ENCODE measurements at places on chromosomes 3 and 15.

- no peak for DNase-seq
Measured at GRCh38 chr15:40328176-40328575, 4.7 kb downstream of the INAFM2 start.

DNA sequence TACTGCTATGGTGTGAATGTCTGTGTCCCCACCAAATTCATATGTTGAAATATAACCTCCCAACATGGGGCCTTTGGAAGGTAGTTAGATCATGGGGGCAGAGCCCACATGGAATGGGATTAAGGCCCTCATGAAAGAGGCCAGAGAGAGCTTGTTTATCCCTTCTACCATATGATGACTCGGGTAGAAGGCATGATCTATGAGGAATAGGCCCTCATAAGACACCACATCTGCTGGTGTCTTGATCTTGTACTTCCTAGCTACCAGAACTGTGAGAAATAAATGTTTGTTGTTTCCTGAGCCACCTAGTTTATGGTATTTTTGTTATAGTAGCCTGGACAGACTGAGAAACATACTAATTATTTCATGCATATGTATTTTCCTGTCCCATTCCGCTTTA lies 51.9 kb downstream of the WWTR1 start:
- DNase-seq: no peak

GRCh38 chr15:74243431-74243830 lies 7.3 kb downstream of the CCDC33 start:
- DNase-seq: no peak

DNA sequence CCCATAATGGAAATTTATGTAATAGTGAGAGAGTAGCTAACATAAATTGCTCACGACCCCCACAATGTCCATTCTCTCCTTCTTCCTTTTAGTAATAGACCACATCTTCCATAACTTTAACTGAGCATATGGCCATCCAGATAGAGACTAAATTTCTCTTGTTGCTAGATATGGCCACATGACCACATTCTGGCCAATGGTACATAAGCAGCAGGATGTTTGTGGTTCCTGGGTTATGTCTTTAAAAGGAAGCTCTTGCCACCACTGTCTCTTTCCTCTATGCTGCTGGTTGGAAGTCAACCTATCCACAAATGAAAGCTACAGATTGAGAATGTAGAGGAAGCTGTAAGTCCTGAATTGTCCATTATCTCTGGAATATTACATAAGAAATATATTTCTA lies 59.7 kb upstream of the NPHP3 start:
- DNase-seq: no peak

DNA sequence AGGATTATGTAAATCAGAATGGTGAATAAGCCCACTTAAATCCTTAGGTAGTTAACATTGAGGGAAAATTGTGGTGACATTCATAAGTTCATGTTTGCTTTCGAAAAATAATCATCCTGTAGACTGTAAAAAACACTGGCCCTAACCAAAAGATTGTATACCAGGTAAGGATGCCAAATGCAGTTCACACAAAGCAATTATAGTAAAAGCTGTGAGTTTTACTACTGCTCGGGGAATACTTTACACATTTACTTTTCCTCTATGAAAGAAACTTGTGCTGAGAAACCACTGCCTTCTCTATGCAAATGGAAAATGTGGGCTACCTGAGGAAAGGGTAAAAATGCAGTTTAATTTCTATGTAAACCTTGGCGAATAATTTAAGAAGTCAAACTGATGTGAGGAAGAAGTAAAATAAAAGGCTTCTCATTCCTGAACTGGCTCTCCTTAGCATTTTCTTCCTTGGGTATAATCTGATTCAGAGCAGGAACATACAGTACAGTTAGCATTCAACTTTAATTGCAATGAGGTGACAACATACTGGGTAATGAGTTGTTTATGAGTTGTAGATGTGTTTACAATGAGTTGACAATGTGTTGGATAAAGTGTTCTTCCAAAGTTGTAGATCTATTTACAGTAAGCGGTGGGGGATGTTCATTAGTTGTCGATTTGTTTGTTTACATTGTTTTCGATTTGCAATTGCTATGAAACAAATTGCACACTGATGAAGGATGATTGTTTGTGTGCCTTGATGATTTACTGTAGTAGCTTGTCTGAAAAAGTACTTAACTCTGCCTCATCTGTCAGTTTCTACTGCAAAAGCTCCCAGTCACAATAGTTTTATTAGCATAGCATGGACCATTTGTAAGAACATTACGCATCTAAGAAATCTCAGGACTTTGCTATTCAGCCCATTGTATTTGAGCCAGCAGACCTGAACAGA lies 453.0 kb upstream of the DPH6 start:
- no peak for DNase-seq

- no peak for DNase-seq
Measured at GRCh38 chr15:48636511-48636910, 9.0 kb downstream of the FBN1 start.

DNA sequence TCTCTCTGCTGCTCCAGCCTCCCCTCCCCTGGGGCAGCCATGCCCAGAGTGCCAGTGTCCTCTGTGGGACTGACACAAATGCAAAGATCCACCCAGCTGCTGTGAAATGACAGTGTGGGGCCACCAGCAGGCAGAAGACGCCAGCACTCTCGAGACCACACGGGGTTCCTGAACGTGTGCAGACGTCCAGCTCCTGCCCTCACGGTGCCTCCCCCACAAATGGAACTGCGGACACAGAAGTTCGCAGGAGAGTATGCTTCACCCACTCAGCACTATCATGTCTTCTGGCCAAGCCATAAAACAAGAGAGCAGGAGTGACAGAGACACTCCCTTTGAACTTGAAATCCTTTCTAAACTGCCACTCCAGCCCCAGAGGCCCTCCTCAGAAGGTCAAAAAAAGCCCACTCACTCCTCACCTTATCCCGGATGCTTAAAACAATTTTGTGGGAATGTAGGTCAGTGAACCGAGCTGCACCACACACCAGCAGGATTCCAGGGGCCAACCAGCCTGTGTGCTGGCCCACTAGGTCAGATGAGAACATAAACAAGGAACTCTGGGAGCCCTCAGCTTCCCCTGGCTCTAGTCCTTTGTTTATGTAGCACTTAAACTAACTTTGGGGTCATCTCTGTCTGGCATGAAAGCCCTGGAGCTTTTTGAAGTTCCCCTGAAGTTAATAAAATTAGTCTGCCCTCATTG lies 112.6 kb downstream of the DNAJB8 start:
- DNase-seq: no peak

GRCh38 chr3:71510510-71510909 lies 73.0 kb downstream of the FOXP1 start:
- no peak for DNase-seq

GRCh38 chr3:4008205-4008604 lies 209.0 kb downstream of the LRRN1 start:
- DNase-seq: no peak

DNA sequence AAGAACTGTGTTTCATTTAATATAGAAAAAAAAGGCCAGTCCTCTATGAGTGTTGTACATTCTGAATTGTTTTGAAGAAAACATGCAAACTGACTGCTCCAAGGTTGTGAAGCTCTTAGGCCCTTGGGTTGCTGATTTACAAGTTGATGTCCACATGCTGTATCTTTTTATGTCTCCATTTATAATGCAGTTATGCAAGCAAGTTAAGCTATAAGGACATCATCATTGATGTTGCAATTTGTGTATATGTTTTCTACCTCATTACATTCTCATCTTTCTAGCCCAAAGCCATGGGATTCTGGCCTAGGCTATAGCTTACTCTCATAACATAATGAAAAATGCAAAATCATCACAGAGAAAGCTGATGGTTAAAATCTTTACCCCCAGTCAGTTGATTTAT lies 245.7 kb upstream of the AGTR1 start:
- DNase-seq: no peak

DNA sequence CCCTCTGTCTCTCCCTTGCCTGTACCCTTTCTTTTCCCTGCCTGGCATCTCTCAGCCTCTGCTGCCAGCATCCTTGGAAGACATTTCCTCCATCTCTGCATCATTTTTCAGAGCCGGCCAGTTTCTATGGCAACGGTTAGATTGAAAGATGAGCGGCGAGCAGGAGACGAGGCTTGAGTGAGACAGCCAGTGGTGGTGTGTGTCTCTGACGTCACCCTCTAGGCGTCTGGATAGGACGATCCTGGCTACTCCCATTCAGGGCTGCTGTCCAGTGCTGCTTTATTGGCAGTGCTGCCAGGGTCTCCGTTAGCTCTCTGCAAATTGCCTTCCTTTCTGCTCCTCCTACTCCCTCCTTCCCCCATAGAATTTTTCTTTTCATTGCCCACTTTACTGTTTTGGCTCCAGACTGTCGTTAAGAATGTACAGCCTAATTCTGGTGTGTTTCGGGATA lies 57.9 kb downstream of the TRAK1 start:
- DNase-seq: no peak

DNA sequence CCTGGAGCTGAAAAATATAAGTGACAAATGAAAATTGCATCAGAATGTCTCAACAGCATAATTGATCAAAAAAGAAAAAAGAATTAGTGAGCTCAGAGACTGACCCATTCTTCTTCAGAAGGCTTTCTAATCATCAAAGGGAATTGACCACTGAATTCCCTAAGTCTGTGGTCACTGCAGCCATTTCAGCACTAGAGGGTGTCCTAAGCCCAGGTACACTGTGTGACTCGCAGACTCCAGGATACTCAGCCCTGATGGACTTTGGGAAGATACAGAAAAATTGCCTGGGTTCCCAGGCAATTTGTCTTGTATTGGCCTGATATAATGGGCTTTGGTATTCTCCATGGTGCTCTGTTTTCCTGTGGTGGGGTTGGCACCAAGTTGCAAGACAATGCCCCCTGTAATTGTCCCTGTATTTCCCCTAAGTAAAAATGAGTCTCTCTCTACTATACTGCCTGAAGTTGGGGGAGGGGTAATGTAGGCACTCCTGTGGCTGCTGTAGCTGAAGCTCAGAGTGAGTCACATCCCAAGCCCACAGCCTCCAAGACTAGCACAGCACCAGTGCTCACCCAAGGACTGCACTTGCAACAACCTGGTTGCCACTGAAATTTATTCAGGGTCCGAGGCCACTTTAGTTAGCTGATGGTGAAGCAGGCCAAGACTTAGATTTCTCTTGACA lies 256.0 kb upstream of the STAC start:
- DNase-seq: no peak

DNA sequence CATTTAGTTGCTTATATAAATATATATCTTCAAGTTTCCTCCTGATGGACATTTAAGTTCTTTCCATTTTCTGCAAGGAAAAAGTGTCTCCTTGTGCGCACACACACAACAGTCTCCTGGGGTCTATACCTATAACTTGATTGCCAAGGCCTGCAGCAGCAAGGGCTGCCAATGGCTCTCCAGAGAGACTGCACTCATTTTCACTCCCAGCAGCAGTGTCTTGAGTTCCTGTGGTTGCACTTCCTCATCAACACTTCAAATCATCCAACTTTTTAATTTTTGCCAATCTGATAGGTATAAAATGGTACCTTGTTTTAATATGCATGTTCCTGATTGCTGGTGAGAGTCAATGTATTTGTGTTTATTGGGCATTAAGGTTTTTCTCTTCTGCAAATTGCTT lies 23.1 kb downstream of the TNFAIP8L3 start:
- no peak for DNase-seq

GRCh38 chr3:71064291-71064955 lies 519.1 kb downstream of the FOXP1 start:
- DNase-seq: peak; percentile 74

- DNase-seq: no peak
Measured at GRCh38 chr3:72630327-72630968, 217.8 kb downstream of the SHQ1 start.

DNA sequence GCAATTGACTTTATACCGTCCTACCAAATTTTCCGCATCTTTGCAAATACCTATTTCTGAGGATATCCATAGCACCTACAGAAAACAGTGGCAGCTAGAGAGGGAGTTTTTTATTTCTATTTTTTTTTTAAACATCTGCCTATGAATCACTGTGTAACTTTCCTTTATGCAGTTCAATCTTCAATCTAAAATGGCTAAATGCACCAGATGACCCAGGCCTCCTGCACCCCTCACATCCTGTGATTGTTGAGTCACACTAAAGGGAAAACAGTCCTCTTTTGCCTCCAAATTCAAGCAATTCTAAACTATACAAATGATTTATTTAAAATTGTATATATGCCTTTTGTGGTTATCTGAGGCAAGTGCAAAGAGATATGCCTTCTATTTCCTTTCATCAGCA lies 20.1 kb upstream of the BCL6 start:
- DNase-seq: no peak

GRCh38 chr3:190644766-190645165 lies 130.9 kb downstream of the IL1RAP start:
- no peak for DNase-seq

DNA sequence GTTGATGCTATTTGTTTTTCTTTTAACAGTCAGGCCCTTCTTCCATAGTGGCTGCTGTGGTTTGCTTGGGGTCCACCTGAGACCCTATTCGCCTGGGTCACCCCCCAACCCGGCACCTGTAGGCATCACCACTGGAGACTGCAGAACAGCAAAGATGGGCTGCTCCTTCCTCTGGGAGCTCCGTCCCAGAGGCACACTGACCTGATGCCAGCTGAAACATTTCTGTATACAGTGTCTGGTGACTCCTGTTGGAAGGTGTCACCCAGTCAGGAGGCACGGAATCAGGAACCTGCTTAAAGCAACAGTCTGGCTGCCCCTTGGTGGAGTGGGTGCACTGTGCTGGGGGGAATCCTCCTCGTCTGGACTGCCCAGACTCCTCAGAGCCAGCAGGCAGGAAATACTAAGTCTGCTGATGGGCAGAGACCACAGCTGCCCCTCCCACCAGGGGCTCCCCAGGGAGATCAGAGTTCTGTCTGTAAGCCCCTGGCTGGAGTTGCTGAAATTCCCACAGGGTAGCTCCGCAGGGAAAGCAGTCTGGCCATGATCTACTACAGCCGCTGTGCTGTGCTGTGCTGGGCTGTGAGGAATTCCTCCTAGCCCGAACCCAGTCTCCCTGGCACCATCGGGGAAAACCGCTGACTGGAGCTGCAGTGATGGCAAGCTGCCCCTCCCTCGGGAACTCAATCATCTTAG lies 248.2 kb downstream of the TBC1D5 start:
- DNase-seq: no peak

GRCh38 chr3:25588441-25589103 lies 76.1 kb downstream of the TOP2B start:
- no peak for DNase-seq

DNA sequence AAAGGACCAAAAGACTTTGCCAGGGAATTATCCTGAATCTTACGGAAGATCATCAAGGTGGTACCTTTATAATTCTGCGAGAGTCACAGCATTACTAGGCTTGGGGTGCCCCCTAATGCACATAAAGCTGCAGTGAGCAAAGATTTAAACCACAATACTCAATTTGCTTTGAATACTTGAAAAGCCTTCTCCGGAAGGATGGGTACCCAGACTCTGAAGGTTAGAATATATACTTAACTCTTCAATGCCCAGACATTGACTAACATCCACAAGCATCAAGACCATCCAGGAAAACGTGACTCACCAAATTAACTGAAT lies 117.8 kb upstream of the KCNH8 start:
- DNase-seq: peak; percentile 8
